GDM1 (cell line): ENCODE measurements at places on chromosomes 2 and 18.

DNA sequence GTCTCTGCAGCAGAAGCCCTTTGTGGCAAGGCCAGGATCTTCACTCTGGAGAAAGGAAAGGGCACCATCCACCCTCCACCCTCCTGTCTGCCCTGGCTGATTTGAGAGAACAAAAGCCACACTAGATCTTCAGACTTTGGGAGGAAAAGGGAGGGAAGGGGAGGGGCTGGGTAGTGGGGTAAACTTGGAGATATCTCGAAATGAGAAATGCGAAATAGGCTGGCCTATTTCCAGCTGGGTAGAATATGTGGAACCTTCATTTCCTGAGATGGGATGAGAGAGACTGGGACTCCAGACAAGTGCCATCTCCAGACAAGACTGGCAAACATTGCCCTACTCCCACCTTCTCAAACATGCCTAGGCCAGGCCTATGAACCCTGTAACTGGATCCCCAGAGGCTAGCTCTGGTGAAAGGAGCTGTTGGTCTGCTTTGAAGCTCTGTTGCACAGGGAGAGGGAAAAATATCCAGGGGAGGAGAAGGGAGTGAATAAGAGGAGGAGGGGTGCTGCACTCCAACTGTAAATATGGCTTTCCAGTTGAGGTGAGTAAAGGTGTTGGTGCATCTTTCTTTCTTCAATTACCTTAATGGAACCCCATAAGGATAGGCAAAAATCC lies 1.7 kb downstream of the HOXD12 start:
- no peak for DNase-seq

DNA sequence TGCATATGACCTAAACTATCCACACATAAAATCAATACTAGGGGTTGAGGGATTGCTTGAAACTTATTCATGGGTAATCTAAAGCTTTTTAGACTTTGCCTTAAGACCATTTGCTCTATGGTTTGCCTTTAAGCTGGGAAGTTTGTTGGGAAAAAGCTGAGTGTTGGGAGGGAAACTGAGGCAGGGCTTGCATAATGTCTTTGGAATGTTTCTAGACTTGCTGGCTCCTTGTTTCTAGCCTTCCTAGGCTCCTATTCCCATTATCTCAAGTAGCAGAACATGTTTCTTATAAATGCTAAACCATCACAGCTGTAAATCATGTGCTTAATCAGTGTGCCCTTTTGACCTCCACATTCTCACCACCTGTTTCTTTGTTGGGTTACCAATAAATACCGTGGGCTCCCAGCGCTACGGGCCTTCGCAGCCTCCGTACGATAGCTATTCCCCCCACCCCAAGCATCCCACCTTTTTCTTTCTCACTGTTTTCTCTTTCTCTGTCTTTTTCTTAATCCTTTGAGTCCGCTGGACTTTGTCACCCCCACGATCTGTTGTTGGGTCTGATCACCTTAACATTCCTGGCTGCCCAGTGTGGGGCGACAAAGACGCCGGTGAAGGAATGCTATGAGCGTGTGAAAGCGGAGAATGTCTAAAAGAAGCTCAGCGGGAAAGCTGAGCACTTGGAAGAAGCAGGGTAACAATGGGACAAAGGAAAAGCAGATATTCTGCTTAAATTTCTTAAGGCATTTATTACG lies 49.4 kb upstream of the CWC22 start:
- DNase-seq, result no peak

DNA sequence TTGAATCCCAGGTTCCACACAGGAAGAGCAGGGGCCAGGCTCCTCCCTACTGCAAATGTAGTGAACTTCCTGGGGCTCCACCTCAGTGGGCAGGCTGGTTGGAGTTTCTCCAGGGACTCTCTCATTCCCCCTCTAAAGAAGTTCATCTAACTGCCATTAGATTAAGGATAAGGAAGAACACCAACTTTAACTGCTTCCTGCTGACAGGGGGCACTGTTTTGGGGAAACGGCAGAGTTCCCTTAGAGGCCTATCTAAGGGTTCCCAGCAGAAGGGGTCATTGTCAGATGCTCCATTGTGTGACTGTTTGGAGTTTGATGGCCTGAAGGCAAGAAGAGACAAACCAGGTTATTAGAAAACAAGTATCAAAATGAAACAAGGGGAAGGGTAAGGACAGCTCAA lies 2159.7 kb upstream of the PIK3C3 start:
- no peak for DNase-seq

DNA sequence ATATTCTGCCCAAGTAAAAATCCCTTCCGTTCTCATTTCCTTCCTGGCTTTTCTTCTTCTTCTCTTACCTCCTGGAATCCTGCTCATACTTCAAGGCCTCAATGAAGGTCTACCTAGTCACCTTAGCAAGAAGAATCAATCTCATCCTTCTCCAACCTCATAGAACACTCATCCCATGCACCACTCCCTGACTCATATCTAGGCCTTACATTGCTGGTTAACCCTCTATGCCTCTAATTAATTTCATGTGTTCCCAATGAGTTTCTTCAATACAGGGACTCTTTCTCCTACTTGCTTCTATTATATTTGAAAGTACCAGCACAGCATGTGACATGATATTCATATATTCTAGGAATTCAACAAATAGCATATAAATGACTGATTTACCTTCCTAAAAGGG lies 63.0 kb downstream of the BCL11A start:
- no peak for DNase-seq

DNA sequence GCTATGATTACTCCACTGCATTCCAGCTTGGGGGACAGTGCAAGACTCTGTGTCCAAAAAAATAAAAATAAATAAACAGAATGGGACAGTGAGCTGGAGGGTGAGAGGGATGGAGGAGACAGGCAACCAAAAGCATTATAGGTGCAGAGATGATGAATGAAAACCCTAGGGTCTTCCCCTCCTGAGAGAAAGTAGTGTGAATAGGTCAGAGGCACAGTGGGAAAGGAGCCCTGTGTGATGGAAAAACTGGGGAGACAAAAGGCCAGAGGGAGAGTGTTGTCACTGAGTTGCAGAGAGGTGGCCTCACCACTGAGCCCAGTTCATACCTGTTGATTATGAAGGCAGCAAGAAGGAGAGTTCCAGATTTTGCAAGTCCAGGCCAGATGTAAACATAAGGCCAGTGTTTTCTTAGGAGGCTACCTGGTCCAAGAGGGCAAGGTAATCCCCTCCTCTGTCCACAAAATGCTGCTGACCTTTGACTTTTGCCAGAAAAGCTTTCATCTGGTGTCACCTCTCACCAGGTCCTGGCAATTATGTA lies 17.6 kb upstream of the AGFG1 start:
- DNase-seq, result no peak

DNA sequence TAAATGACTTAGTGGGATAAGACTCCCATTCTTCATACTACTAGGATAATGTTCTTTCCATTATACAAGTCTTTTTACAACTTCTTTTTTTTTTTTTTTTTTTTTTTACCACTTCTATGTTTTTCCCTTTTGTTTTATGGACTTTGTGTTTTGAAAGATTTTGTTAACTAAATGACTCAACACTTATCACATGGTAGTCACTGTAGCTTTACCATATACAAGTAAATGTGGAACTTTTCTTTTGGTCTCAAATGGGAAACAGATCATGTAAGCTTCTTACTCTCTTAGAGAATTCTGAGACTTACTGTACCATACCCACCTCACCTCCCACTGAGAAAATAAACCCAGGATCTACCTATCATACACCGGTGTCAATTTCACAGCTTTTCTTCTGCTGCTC lies 590.3 kb upstream of the CDH2 start:
- DNase-seq, result no peak

DNA sequence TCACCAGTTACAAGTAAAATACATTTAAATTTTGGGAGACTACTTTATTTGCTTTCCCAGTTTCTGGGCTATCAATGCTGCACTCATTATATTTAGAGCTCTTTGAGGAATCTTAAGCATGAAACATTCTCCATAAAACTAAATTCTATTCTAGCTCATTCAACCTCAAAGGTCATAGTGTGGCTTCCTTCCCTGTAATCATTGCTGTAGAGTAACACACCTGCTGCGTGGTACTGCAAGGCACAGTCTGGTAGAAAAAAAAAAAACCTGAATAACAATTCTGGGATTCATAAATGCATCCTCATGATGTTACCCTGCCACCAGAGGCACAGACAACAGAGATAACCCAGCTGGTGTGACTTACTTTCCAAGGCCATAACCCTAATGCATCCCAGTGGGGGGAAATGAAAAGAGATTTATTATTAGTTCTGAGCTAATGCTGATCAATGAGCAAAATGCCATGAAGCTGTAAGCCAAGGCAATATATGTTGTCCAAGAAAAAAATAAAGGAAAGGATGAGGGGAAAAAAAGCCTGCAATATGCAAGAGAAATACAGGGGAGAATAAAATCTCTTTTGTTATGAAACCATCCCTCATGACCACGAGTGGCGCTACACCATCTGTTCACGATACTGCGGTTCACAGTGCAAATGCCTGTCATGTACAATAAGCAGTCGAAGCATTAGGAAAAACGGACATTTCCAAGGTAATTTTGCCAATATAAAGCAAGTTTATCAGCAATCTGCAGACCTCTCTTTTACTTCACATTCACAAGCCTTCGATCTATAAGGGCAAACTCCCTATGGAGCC lies 1481.6 kb upstream of the PIK3C3 start:
- no peak for DNase-seq

- no peak for DNase-seq
These were observed 2.4 kb upstream of the AAK1 start for GRCh38 chr2:69645921-69646320.

- no peak for DNase-seq
These were observed 338.7 kb downstream of the HRH4 start for GRCh38 chr18:24799176-24799575.

DNA sequence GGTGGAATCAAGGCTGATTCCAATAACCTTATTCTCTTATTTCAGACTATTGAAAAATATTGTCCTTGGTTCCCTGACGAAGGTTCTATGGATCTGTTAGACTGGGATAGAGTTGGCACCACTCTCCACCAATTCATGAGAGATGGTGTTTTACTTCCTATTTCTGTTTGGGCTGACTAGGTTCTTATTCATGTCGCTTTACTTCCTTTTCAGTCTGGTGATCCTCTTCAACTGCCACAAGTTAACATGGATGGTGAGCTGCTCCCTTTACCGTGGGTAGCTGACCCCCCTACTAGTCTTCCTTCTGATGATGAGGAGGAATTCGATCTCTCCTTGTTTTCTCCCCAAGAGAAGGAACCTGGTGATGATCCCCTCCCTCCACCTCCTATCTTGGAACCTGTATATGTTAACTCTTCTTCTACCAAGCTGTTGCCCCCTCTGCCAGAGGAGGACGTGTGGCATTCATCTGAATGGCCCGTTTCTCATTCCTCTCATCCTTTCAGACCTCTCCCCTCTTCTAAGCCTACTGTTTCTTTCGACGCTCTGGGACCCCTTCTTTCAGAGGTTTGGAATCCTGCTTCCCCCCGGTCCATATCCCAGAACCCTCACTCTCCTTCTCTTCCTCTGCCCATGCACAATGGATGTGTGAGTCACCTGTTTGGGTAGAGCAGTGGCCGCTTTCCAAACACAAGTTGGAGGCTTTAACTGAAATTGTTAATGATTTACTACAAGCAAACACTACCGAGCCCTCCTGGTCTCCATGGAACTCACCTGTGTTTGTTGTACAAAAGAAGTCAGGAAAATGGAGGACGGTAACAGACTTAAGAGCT lies 13.5 kb upstream of the CNOT11 start:
- no peak for DNase-seq

- DNase-seq, result no peak
These were observed 28.5 kb upstream of the DARS1 start for GRCh38 chr2:136013955-136014354.

DNA sequence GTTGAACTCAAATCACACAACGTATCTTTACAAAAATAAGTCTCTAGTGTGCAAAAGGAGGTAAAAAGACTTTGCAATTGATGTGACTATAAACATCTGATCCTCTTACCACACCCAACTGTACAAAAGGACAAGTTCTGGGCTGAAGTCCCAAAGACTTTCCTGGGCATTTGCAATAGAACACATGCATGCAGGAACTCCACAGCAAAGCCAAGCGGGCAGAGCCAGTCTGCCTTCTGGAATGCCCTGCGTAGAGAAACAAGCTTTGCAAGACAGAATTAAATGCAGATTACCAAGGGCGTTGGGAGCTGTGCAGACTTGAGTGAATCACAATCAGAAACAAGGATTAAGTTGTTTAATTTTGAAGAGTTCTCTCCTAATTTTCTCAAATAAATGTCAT lies 208.4 kb upstream of the ZNF521 start:
- no peak for DNase-seq

DNA sequence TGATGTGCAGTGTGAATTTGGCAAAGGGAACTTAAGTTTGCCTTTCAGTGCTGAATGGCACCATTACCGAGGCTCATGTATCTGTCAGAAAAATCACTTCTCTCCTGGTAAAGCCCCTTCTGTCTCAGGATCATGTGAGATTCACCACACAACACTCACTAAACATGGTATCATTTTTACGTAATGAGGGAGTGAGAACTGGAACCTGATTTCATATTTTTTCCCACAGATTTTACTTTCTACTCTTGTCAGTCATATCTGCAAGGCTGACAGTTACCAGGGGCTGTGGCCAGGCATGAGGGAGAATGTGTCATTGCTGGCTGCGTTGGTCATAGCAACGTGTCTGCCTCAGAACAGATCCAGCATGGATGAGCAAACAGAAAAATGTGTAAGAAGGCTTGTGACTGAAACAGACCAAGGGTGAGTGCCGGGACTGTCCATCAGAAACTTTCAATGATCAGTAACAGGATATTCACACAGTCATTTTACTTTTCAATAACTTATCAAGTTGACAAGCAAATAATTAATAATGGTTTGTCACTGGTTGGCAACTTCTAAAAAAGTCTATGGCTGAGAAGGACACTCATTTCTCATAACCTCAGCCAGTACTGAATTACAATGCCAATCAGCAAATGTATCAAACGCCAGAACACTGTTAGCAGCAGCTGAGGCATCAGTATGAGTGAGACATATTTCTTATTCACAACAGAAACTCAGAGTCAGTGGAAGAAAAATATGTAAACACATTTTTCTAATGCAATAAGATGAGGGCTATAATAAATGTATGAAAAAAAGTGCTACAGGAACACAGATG lies 100.5 kb downstream of the CDC42EP3 start:
- no peak for DNase-seq

- DNase-seq, result no peak
These were observed 136.5 kb upstream of the ETAA1 start for GRCh38 chr2:67260343-67261277.

- no peak for DNase-seq
These were observed 42.4 kb downstream of the KLF7 start for GRCh38 chr2:207123335-207123744.

- no peak for DNase-seq
These were observed 4.5 kb downstream of the HS1BP3 start for GRCh38 chr2:20646446-20646845.

DNA sequence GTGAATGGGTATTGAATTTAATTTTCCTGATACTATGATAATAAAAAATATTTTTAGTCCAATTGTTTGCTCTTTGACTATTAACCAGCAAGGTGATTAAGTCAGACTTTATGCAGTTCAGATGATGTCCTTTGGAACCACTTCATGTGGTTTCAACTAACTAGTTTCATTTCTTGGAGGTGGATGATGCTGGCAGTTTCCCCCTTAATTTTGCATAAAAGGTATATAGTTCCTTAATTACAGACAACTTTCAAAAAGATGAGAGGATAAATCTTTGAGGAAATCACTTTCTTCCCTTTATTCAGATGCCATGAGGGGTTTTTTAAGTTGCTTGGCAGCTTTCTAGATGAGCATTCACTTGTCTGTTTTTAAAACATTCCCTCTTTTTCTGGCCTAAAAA lies 223.1 kb downstream of the PHLPP1 start:
- no peak for DNase-seq

GRCh38 chr2:145325485-145325884 lies 805.6 kb upstream of the ZEB2 start:
- DNase-seq, result no peak
